Activated T-helper 2 cell treated with anti-CD3 and anti-CD28 coated beads, Interferon-gamma antibody, Interleukin-2, Interleukin-4, amounts not matched to agents 10 μg/mL and 5 μg/mL and 100 μg/mL, durations not matched to agents 14 hours and 24 hours and 36 hours (primary cell): ENCODE measurements at places on chromosomes 16 and 17. TPM values are rescaled to one million over a fixed set of nuclear protein-coding genes. Genes with fewer than 3 reads are reported as not detected.

GRCh38 chr16:79008869-79009179 is 591.7 kb downstream of the MAF start:
- H3K4me1 ChIP-seq, result peaks cover 24% of the 10 kb centered on the region
- H3K27ac ChIP-seq, result no peak overlapping the region
- no peaks in the 10 kb centered on the region for H3K36me3 ChIP-seq

DNA sequence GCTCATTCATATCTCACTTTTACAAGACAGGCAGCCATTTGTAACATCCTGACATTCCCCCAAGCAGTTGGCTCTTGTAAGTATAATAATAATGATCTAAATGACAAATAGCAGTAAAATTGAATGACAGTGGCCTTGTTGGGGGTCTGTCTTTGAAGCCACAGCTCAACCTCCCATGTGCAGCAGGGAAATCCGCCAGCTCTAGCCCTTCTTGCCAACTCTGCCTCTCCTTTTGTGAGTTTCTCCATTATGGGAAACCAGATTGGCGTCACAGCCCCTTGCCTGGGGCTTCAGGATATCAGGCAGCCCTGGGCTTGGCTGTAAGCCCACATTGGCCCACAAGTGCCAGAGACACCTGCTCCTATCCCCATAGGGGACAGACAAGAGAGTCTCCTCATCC is 70.4 kb upstream of the CACNG5 start:
- H3K36me3 ChIP-seq, result peaks cover 47% of the 10 kb centered on the region
- DNase-seq, result no peak
- peaks cover 12% of the 10 kb centered on the region for H3K4me1 ChIP-seq
- no peak overlapping the region for H3K4me3 ChIP-seq
- H3K27me3 ChIP-seq, result no peaks in the 10 kb centered on the region

- H3K27ac ChIP-seq, result no peak overlapping the region
- H3K4me1 ChIP-seq, result peaks cover 26% of the 10 kb centered on the region
- no peaks in the 10 kb centered on the region for H3K36me3 ChIP-seq
- no peak for DNase-seq
These were observed 11.9 kb downstream of the MAPT start for GRCh38 chr17:45906237-45906636.

DNA sequence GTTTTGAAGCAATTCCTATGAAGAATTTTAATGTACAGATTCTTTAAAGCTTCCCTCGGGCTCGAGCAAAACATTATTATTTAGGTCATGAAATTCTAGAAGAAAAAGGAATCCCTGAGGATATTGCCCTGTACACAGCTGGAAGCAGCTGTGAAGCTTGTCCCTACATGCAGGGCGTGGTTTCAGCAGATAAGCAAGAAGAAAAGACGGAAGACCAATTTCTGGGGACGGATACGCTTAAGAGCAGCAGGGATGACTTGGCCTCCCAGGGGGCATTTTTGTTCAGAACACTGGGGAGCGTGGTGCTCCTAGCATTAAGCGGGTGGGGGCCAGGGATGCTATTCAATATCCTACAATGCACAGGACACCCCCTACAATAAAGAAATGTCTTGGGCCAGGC is 34.3 kb downstream of the LITAF start:
- DNase-seq, result no peak
- H3K27me3 ChIP-seq, result no peaks in the 10 kb centered on the region
- H3K27ac ChIP-seq, result no peak overlapping the region
- H3K4me1 ChIP-seq, result peaks cover 15% of the 10 kb centered on the region
- no peak overlapping the region for H3K4me3 ChIP-seq
- H3K36me3 ChIP-seq, result peaks cover 94% of the 10 kb centered on the region

- peaks cover 9% of the 10 kb centered on the region for H3K4me1 ChIP-seq
- H3K4me3 ChIP-seq, result no peak overlapping the region
- H3K36me3 ChIP-seq, result no peaks in the 10 kb centered on the region
- no peak for DNase-seq
- no peak overlapping the region for H3K27ac ChIP-seq
These were observed 14.5 kb downstream of the CD2BP2 start for GRCh38 chr16:30340621-30341020.

DNA sequence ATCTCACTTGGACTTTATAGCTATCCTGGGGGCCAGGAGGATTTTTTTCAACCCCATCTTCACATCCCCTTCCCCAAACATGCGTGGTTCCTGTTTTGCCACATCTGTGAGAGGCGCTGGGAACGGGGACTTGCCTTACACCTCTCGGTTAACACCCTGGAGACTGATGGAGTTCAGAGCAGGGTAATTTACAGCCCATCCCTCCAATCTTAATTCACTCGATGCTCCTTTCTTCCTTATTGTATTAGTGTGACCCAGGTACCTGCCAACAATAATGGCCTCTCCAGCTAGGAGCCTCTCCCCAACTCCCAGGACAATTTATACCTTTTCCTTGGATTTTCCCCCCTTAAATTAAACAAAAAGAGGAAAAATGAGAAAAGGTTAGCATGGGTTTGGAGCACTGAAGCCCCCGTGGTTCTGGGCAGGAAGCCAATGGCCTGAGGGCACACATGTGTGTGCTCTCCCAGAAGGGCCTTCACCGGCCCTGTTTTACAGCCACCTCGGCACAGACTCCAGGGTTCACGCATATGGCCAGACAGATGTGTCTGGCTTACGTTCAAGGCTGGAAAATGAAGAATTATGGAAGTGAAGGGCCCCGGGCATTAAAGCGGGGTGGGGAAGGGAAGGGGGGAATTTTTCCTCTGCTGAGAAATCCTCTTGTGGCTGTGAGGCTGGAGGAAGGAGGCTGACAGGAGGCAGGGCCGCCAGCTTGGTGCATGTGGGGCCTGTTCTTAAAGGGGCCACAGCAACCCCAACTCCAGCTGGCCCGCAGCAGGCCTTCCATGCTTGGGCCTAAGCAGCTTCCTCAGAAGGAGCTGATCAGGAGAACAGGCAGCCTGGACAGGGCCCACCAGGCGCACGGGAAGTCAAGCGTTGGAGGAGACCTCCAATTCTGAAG is 21.4 kb downstream of the HIC1 start:
- H3K27me3 ChIP-seq, result no peaks in the 10 kb centered on the region
- peaks cover 35% of the 10 kb centered on the region for H3K4me1 ChIP-seq
- peaks cover 64% of the 10 kb centered on the region for H3K36me3 ChIP-seq
- no peak overlapping the region for H3K4me3 ChIP-seq

GRCh38 chr16:3481696-3482658 is 13.3 kb downstream of the C16orf90 start:
- no peak overlapping the region for H3K4me3 ChIP-seq
- H3K27me3 ChIP-seq, result no peaks in the 10 kb centered on the region
- H3K36me3 ChIP-seq, result peaks cover 46% of the 10 kb centered on the region
- no peak for DNase-seq
- H3K4me1 ChIP-seq, result no peaks in the 10 kb centered on the region

DNA sequence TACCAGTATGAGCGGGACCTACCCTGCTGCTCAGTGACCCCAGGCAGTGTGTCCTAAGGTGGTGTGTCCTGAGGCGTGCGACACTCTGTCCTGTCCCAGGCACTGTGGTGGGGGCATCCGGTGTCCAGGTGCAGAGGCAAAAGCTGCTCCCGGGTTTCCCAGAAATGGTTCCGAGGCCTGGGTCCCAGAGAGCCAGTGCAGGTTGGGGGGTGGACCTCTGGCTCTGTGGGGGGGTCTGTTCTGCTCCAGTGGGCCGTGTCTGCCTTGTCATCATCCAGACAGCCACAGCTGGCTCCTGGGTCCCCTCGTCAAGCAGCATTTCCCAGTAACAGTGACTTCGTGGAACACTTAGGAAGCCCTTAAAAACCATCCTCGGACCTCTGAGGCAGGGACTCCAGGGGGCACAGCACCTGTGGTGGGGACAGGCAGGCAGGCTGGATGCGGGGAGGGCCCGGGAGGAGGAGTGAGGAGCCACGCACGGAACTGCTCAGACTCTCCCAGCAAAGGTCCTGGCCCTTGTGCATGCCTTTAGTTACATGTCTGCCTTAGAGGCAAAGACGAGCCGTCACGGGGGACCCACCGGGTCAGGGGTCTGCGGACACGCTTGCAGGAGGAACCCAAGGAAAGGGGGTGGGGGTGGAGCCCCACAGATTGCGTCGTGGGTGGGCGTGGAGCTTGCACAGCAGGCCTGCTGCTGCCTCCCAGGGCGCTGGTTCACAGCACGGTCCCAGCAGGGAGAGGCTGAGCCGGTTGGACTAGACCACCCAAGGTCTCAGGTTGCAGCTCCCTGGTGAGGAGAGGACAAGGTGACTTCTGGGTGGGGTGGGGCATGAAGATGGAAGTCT is 5.6 kb downstream of the SLC16A3 start:
- no peak overlapping the region for H3K4me3 ChIP-seq
- no peaks in the 10 kb centered on the region for H3K27me3 ChIP-seq
- peaks cover 18% of the 10 kb centered on the region for H3K4me1 ChIP-seq
- no peak for DNase-seq

DNA sequence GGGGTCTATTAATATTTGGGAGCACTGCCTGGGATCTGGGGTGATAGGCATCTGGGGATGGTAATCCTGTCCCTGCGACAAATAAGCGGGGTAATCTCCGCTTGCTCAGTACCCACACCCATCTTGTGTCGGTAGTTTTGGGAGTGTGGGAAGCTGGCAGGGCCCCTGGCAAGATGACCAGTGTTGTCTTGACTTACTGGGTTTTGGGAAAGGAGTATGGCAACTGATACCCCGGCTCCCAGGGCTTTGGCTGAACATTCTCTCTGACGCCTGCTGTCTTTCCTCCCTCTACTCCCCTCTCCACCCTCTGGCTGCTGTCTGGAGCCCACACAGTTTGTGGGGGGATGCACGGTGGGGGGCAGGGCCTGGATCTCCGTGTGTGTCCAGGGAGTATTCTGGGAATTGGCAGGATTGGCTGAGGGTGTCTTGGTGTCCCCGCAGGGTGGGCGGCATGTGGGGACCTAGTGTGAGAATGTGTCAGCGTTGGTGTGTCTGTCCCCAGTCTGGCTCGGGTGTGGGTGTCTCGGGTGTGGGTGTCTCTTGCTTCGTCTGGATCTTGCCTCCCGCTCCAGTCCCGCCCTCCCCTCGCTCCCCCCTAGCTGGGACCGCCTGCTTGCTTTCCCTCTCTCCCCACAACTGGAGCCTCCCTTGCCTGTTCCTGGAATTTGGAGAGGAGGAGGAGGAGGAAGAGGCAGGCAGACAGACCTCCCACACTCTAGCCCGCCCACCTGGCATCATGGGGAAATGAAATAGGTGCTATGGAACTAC is 12.0 kb downstream of the RARA start:
- no peaks in the 10 kb centered on the region for H3K27me3 ChIP-seq
- H3K27ac ChIP-seq, result peak overlapping the region; percentile 56
- no peak for DNase-seq
- peak overlapping the region; percentile 92 for H3K4me3 ChIP-seq
- peaks cover 65% of the 10 kb centered on the region for H3K4me1 ChIP-seq

- H3K4me1 ChIP-seq, result no peaks in the 10 kb centered on the region
- no peak overlapping the region for H3K4me3 ChIP-seq
- DNase-seq, result no peak
- H3K27me3 ChIP-seq, result no peaks in the 10 kb centered on the region
These were observed 14.9 kb downstream of the ZNHIT3 start for GRCh38 chr17:36501351-36501750.

DNA sequence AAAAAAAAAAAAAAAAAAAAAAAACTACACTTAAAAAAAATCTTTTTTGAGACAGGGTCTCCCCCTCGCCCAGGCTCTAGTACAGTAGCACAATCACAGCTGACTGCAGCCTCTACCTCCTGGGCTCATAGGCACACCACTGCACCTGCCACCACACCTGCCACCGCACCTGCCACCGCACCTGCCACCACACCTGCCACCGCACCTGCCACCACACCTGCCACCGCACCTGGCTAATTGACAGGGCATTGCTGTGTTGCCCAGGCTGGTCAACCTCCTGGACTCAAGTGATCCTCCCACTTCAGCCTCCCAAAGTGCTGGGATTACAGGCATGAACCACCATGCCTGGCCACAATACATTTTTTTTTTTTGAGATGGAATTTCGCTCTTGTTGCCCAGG is 17.6 kb upstream of the WDR45B start:
- H3K4me3 ChIP-seq, result no peak overlapping the region
- DNase-seq, result no peak
- no peaks in the 10 kb centered on the region for H3K36me3 ChIP-seq
- H3K27ac ChIP-seq, result no peak overlapping the region
- H3K4me1 ChIP-seq, result peaks cover 2% of the 10 kb centered on the region

GRCh38 chr17:78805301-78805700 is 23.2 kb upstream of the CYTH1 start:
- peaks cover 80% of the 10 kb centered on the region for H3K36me3 ChIP-seq
- peak overlapping the region; percentile 86 for H3K27ac ChIP-seq
- H3K27me3 ChIP-seq, result no peaks in the 10 kb centered on the region
- DNase-seq, result peak; percentile 54
- no peak overlapping the region for H3K4me3 ChIP-seq

DNA sequence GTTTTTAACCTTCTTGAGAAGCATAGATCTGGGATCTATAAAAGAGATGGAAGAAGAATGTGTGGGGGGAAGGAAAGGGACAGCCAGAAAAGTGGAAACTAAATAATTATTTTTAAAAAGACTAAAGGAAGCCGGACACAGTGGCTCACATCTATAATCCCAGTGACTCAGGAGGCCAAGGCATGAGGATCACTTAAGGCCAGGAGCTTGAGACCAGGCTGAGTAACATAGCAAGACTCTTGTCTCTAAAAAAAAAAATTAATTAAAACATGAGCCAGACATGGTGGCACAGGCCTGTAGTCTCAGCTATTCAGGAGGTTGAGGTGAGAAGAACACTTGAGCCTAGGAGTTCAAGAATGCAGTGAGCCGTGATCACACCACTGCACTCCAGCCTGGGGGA is 335.1 kb downstream of the GRIN2A start:
- H3K4me1 ChIP-seq, result no peaks in the 10 kb centered on the region
- H3K27me3 ChIP-seq, result no peaks in the 10 kb centered on the region
- H3K27ac ChIP-seq, result no peak overlapping the region
- no peak for DNase-seq

DNA sequence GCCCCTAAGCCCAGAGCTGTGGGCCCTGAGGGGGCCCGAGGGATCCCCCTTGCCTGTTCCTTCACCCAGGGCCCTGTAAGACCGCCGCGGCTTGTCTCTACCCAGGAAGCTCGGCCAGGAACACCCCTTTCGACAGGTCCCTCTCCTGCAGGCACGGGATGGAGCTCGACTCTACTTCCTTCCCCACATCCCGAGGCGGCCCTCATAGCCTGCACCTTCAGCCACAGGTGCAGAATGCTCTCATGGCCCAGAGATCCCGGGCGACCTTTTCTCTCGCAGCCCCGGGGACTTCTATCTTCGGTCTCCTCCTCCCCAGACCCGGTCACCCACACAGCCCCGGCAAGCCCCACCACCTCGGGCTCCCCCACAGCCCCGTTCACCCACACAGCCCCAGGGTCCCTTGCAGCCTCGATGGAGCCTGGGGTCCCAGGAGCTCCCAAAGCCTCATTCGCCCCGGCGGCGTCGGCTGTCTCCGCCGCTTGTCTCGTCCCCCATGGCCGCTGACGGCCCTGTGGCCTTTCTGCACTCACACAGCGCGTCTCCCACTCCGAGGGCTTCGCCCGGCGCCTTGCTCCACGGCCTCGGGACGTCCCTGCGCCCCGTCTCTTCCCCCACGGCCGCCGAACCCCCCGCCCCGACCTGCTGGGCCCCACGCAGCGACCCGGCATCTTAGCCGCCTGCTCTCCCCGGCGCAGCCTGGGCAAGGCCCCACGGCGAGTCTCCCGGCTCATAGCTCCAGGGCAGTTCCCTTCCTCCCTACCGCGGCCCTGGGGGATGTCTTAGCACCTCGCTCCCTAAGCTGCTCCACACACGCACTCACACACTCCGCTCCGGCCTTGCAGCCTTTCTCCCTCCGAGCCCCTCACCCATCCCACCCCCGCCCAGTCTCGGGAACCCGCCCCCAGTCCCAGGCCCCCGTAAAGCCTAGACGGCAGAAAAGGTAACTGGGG is 650 bp downstream of the KIAA0753 start:
- H3K27me3 ChIP-seq, result no peaks in the 10 kb centered on the region
- peaks cover 48% of the 10 kb centered on the region for H3K4me1 ChIP-seq

FOXN1 gene
- total RNA-seq, result not detected in 2 replicates

KCNJ12 gene
- total RNA-seq, result not detected in 2 replicates

DLG4 gene
- total RNA-seq, result 10.5 and 10.6 TPM in 2 replicates

SERPINF2 gene
- 0.14 TPM in 1 of 2 replicates, not detected in the other for total RNA-seq

SHBG gene
- 0.46 TPM in 1 of 2 replicates, not detected in the other for total RNA-seq

ZNF750 gene
- total RNA-seq, result not detected in 2 replicates

COTL1 gene
- total RNA-seq, result 478 and 483 TPM in 2 replicates

CRHR1 gene
- not detected in 2 replicates for total RNA-seq
